ENCODE measurements at places on chromosomes 11 and 22. TPM values are rescaled to one million over a fixed set of nuclear protein-coding genes. Genes with fewer than 3 reads are reported as not detected.

ART5 gene
- not detected for total RNA-seq

MS4A14 gene
- not detected for total RNA-seq

MS4A6A gene
- total RNA-seq, result not detected

MS4A12 gene
- total RNA-seq, result not detected

LRRN4CL gene
- total RNA-seq, result 1.5 TPM

NCR3LG1 gene
- total RNA-seq, result 8.7 TPM

DERL3 gene
- total RNA-seq, result under 0.01 TPM

SLC22A25 gene
- total RNA-seq, result not detected

Measured in cardiac atrium fibroblast (primary cell).